Anterior cingulate cortex (tissue), 58 donors: ENCODE measurements at places on chromosomes 1 and 21.

DNA sequence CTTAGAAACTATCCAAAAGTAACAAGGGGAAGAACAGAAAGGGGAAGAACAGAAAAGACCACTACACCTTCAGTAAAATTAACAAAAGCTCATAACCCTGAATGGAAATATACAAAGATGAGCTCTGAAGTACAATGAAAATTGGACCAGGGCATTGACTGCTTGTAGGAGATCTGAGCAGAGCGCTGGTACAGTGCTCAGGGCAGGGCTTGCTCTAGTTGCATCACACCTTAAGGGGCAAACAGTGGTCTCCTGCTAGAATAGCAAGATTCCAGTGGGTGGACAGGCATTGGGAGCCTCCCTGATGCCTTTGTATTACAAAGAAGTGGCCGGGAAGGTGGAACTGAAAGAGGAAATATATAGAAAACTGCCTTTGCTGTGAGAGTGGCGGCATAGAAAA, 111.9 kb upstream of the RGS1 start:
- DNase-seq, result no peak

- no peak for DNase-seq
Observed at GRCh38 chr1:67733681-67734322, 48.8 kb downstream of the GADD45A start.

DNA sequence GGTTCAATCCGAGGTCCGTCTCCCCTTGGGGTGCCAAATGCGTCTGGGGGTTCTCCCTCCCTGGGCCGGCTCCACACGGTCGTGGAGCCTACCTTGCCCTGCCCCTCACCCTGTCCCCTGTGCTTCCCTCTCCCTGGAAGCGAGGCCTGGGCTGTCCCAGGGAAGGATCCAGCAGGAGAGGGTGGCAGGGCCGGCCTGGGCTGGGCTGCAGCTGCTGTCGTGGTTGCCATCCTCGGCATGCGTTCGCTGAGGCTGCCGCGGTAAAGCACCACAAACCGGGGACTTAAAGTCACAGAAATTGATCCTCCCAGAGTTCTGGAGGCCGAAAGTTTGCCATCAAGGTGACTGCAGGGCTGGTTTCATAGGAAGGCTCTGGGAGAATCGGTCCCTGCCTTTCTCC, 123.0 kb upstream of the TMPRSS2 start:
- DNase-seq, result no peak

DNA sequence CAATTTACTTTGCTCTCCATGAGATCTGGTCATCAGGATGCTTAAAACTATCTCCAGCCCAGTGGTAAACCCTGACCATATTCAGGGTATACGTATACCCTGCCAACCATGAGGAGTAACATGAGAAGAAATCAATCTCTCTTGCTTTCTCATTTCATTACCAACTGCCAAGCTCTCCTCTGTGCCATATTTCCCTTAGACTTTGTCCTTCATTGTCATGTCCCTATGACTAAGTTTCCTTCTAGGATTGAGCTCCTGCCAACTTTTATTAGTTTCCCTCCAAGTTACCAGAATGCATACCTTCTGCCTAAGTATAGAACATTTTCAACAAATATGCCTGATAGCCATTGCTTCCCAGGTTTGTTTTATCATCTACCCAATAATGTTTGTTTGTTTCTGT, 1113.9 kb upstream of the B3GALT2 start:
- DNase-seq, result no peak

GRCh38 chr1:245810789-245811337, 656.1 kb downstream of the KIF26B start:
- no peak for DNase-seq

- DNase-seq, result no peak
Observed at GRCh38 chr1:202150602-202151001, 6.1 kb upstream of the ARL8A start.

- no peak for DNase-seq
Observed at GRCh38 chr21:19565587-19565986, 1162.0 kb upstream of the TMPRSS15 start.

GRCh38 chr1:25522031-25522655, 21.3 kb upstream of the LDLRAP1 start:
- no peak for DNase-seq

- no peak for DNase-seq
Observed at GRCh38 chr1:29706936-29707335, 470.6 kb downstream of the PTPRU start.

- DNase-seq, result no peak
Observed at GRCh38 chr1:111738133-111738435, 1.1 kb downstream of the INKA2 start.

DNA sequence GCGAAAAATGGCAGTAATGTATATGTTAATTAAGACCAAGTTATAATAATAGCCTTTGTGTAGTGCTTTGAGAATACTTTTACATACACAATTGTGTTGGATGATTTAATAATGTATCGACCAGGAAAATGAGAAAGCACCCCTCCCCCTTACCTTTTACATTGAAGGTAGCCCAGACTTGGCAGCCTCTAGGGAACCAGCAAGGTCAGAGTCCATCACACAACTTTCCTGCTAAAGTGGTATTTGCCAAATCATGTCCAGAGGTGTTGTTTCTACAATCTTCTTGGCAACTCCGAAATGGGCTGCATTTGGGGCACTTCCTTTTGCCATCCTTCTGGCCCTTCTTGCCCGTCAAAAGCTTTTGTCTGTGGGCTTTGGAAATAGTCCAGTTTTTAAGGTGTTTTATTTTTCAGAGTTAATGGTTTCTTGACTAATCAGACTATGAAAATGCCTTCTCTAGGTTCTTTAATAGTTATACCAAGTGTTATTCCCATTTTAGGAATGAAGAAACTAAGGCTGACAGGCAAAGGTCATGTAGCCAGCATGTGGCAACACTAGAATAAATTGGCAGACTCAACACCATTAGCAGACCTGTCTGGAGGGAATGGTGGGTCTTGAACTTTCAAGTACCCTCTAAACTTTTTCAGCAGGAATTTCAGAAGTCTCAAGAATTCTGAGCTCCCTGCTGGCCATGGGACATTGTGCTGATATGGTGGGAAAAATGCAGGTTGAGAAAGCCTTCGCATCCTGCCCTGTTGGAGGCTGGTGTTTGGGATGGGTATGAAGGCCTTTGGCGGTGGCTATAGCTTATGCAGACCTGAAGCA, 6.8 kb downstream of the ATP1A1 start:
- no peak for DNase-seq
